ENCODE measurements at places on chromosomes 1 and 21. TPM values are rescaled to one million over a fixed set of nuclear protein-coding genes. Genes with fewer than 3 reads are reported as not detected.

Gene TFF1
- not detected for total RNA-seq

Gene CA6
- not detected for total RNA-seq

Gene CFAP57
- total RNA-seq, result 0.75 TPM

Gene NBPF4
- total RNA-seq, result not detected

Gene FCAMR
- total RNA-seq, result not detected

Gene SGIP1
- total RNA-seq, result 70.0 TPM

Gene ADAMTS5
- 12.1 TPM for total RNA-seq

Gene AJAP1
- not detected for total RNA-seq

Gene OR6N1
- total RNA-seq, result not detected

Gene RIIAD1
- not detected for total RNA-seq

Gene PADI2
- total RNA-seq, result 0.30 TPM

Gene CSF1
- total RNA-seq, result 74.4 TPM

Gene HSD11B1
- total RNA-seq, result 0.21 TPM

Gene SELENBP1
- total RNA-seq, result 8.3 TPM

Gene ITGB2
- total RNA-seq, result not detected

Gene KRTAP26-1
- not detected for total RNA-seq

Gene GLUL
- total RNA-seq, result 180 TPM

Gene LINGO4
- not detected for total RNA-seq

Gene OR10J1
- total RNA-seq, result not detected

Gene AMY2B
- 0.87 TPM for total RNA-seq

Gene PDZK1
- 0.83 TPM for total RNA-seq

Gene DCDC2B
- total RNA-seq, result not detected

Gene ATP1B1
- 28.9 TPM for total RNA-seq

Gene HAO2
- total RNA-seq, result not detected

Gene RHOU
- total RNA-seq, result 0.31 TPM

Gene FAM229A
- total RNA-seq, result 1.1 TPM

Gene CACNA1S
- total RNA-seq, result not detected

Gene DCAF6
- 52.5 TPM for total RNA-seq

Gene EPS8L3
- total RNA-seq, result not detected

Gene MEX3A
- 1.7 TPM for total RNA-seq

Gene KRTCAP2
- 284 TPM for total RNA-seq

Gene NLRP3
- total RNA-seq, result 0.24 TPM

Gene LCE1F
- not detected for total RNA-seq

Gene SLAMF8
- total RNA-seq, result 0.11 TPM

Gene TMEM200B
- 13.0 TPM for total RNA-seq
